ENCODE measurements at places on chromosomes 6 and 20.
A peak's percentile ranks its signal among the peaks of the same experiment; 100 is the strongest.

DNA sequence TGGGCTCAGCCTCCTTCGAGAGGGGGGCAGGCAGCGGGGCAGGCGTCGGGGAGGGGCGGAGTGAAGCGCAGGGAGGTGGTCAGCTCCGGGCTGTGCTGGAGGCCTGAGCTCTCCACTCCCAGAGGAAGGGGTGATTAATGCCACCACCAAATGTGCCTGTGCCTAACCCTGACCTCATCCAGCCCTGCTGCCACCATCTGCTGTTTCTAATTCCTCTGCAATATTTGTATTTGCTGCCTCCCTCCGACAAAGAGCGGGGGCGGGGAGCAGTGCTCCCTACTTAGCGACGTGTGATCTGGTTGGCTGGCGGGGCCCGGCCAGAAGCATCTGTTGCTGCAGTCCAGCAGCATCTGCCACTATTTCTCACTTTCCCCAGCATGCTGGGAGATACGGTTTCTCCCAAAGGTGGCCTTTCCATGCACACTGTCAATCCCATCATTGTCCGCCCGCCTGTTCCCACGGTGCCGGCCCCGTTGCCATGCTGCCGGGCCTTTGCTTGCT is 47.0 kb downstream of the DLL1 start:
- no peak for DNase-seq

DNA sequence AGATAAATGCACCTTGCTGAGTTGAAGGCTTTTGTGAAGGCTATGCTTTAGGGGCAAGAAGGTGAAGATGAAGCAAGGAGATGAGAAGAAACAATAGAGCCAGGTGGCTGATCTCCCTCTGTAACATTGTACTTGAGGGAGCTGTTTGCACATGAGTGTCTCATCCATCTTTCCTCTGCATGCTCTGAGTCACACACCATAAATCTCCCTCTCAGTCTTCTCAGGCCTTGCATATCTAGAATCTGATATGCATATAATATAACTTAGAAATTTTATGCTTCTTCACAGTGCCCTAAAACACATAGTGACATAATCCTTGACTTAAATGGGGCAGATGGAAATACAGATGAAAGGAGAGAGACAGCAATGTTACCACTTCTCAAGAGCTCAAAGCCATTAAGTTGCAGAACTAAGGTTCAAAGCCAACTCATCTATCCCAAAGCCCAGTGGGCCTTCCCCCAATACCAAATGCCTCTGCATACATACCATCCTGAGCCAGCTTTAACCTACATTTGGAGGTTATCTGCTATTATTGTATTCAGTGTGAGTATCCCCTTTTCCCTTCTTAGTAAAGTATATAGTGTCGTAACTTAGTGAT is 62.4 kb upstream of the STXBP5 start:
- no peak for DNase-seq

- no peak for DNase-seq
Observed at GRCh38 chr6:17431581-17431980, 38.2 kb downstream of the CAP2 start.

DNA sequence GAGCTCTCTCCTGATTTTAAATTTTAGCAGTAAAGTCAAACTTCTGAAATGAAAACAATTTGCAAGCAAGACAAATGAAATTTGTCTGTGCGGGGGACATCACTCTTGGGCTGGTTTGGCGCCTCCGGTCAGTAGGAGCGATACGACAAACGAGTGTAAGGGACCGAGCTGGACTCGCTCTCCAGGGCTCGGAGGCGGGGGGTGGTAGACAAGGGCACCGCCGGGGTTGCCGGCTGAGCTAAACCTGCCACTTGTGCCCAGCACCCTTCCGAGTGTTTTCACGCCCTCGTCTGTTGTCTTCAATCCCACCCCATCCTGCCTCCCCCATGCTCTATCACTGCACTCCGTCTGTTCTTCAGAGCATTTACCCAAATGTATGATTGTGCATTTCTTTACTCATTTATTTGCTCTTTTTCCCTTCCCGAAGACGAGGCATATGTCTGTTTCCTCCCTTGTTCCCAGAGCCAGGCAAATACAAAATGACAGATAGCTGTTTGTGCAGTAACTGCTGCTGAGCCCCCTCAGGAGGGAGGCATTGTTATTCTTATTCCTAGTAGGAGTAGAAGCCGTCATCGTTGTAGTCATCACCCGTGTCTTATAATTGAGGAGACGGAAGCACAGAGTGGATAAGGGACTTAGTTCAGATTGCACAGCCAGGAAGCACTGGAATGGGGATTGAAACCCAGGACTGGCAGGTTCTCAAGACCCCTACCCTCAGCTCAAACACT is 62.8 kb upstream of the APCDD1L start:
- no peak for DNase-seq

- no peak for DNase-seq
Observed at GRCh38 chr6:1110164-1110563, 201.7 kb upstream of the FOXQ1 start.

GRCh38 chr20:54928564-54928963 is 453.2 kb downstream of the DOK5 start:
- DNase-seq = no peak

GRCh38 chr6:13427801-13428582 is 59.4 kb downstream of the GFOD1 start:
- DNase-seq = peak; percentile 60

GRCh38 chr6:41591122-41591521 is 44.9 kb downstream of the FOXP4 start:
- no peak for DNase-seq

DNA sequence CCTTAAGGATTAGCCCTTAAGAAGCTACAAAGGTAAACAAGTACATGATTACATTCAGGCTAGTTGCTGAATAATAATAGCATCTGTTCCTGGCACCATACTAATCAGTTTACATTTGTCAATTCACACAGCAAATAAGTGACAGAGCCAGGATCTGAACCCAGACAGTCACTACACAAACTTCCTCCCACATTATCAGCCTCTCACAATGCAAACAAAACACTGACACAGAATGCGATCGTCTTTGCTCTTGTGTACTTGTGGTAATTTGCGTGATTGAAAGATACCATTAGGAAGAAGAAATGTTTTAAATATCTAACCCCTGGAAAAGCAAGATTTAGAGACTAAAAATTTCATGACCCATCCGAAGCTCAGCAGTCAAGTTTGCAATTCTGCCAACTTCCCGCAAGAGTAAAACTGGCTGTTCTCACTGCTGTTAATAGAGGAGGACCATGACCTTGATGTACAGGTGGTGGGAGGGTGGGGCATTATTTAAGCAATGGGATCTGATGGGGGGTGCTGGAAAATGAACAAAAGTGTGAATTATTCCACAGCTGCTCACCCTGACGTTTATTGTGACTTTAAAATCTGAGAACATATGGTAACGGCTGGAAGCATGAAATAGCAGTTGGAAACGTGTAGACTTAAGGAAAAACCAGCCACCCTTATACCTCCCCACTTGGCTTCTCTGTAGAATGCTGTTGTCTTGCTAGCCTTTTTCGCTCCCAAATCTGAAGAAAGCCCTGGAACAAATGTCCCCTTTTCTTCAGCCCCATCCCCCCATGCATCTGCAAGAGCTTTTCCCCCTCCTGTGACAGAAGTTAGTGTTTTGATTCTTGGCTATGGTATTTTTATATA is 95.3 kb upstream of the ARMC2 start:
- no peak for DNase-seq

GRCh38 chr6:41757931-41758640 is 10.9 kb upstream of the PGC start:
- DNase-seq = no peak

- DNase-seq = no peak
Observed at GRCh38 chr6:152472325-152472724, 164.8 kb downstream of the SYNE1 start.

DNA sequence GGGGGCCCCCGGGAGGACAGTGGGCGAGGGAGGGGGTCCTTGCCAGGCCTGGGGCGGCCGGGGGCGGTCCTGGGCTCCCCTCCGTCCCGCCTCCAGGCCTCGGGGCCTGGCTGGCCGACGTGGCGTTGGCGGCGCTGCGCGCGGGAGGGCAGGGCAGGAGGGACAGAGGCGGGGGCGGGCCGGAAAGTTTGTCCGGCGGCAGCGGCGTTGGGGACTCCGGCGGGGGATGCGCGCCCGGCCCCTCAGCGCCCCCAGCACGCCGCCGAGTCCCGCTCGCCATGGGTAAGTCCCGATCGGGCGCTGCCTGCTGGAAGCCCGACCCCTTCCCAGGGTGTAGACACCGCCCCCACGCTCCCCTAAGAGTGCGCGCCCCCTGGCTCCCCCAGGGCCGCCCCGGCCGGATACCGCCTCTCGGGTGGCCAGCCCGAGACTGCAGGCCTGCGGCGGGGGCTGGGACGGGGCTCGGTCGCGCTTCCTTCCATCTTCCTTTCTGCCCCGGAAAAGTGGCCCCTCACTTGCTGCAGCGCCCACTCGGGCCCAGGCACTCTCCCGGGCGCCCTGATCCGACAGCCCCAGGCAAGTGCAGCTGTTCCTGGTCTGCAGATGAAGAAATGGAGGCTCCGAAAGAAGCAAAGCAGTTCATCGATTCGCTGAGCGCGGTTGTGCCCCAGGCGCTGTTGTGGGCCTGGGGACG is at the start of gene SLC2A10:
SLC2A10 (plus strand) TSS at position 191 of the 694 bp plus-strand sequence; CDS start at position 279, 88 bp downstream.
- no peak for DNase-seq

All from CD4-positive, alpha-beta T cell treated with Interleukin-15 for 4 hours (primary cell).